Mammary epithelial cell (primary cell): ENCODE measurements at places on chromosomes 3 and 15. TPM values are rescaled to one million over a fixed set of nuclear protein-coding genes. Genes with fewer than 3 reads are reported as not detected.

Gene RASGRF1
- polyA plus RNA-seq, result 1.1 TPM

Gene PRICKLE2
- 8.6 TPM for polyA plus RNA-seq

Gene WNT5A
- 6.8 TPM for polyA plus RNA-seq

Gene CYP1A2
- not detected for polyA plus RNA-seq

Gene RYR3
- 0.27 TPM for polyA plus RNA-seq

Gene NPAP1
- polyA plus RNA-seq, result not detected

Gene TMIE
- polyA plus RNA-seq, result 0.09 TPM

Gene SAMMSON
- not detected for polyA plus RNA-seq

Gene TLR9
- not detected for polyA plus RNA-seq

Gene STRIT1
- not detected for polyA plus RNA-seq

Gene ASTE1
- 4.2 TPM for polyA plus RNA-seq

Gene SCAMP5
- 0.91 TPM for polyA plus RNA-seq

Gene SEMA3F
- polyA plus RNA-seq, result 108 TPM

Gene SLC12A8
- 7.5 TPM for polyA plus RNA-seq

Gene CD96
- polyA plus RNA-seq, result 0.09 TPM

Gene LRTM1
- not detected for polyA plus RNA-seq

Gene TNNC1
- polyA plus RNA-seq, result 0.15 TPM

Gene GLDN
- polyA plus RNA-seq, result not detected

Gene PP2D1
- not detected for polyA plus RNA-seq

Gene MLF1
- 6.9 TPM for polyA plus RNA-seq

Gene SIDT1
- polyA plus RNA-seq, result 0.08 TPM

Gene ACTL6A
- 68.7 TPM for polyA plus RNA-seq

Gene KLHL6
- polyA plus RNA-seq, result 0.08 TPM

Gene TMEM207
- not detected for polyA plus RNA-seq

Gene DCLK3
- polyA plus RNA-seq, result not detected

Gene CTDSPL
- polyA plus RNA-seq, result 86.8 TPM

Gene KNL1
- 7.6 TPM for polyA plus RNA-seq

Gene IFT80
- 8.2 TPM for polyA plus RNA-seq

Gene CRABP1
- not detected for polyA plus RNA-seq

Gene LMLN
- polyA plus RNA-seq, result 3.5 TPM

Gene GNL3
- polyA plus RNA-seq, result 51.1 TPM
